ENCODE measurements at places on chromosomes 6 and 20.
A peak's percentile ranks its signal among the peaks of the same experiment; 100 is the strongest.

- DNase-seq: no peak
Measured at GRCh38 chr6:13548500-13549210, 25.7 kb upstream of the SIRT5 start.

DNA sequence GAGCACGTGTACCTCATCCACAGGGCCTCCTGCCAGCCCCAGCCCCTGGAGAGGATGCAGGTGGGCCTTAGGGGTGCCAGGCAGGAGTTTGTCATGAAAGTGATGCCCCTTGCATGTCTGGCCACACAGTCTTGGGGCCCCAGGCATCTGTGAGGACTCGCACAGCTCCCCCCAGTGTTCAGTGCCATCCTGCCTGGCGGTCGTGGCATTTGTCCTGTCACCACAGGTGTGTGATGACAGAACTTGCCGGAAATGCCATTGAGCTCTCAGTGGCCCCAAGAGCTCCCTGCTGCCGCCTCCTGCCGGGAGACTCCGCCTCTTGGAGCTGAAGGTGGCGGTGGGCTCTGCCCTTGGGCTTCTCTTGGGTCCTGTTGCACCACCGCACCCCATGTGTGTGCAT is 30.6 kb upstream of the ADRM1 start:
- no peak for DNase-seq

GRCh38 chr20:41617059-41617901 is 897 bp downstream of the CHD6 start:
- peak; percentile 13 for DNase-seq

DNA sequence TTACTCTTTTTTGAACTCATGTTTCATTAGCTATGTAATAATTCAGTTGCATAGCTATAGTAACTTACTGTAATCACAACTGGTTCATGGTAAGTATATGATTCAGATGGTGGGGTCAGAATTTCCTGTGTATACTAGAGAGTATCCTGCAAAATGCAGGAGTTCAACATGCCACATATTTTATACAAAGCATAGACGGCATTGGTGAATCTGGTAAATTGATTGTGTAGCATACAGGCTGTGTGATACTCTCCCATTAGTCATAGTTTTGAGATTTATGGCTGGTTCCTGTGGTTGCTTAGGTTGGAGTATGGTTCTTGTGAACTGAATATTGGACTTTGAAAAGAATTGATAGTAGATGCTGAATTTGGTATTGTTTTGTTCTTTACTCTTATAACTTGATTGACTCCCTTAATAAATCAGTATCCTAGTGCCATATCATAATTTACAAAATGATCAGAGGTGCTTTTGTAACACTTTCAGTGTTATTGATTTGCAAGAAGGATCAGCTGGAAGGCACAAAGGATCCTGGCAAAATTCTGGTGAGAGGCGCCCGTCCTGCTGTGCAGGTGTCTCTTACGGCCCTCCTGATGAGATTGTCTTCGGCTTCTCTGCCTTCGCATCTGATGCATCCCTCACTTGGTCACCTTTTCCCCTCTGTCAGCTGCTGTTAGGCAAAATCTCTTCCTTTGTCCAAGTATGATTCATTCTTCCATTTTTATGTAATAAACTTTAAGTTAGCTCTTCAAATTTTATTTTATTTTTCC is 22.6 kb downstream of the SNX9 start:
- DNase-seq: no peak

- DNase-seq: no peak
Measured at GRCh38 chr20:40763646-40764295, 74.7 kb upstream of the MAFB start.

GRCh38 chr20:4708856-4709255 is 12.9 kb upstream of the PRND start:
- DNase-seq: no peak

- DNase-seq: no peak
Measured at GRCh38 chr6:158645064-158646022, 800 bp upstream of the DYNLT1 start.

GRCh38 chr6:22357724-22358189 is 60.9 kb upstream of the PRL start:
- no peak for DNase-seq

- DNase-seq: no peak
Measured at GRCh38 chr6:49939993-49940498, 23.9 kb downstream of the DEFB114 start.

- no peak for DNase-seq
Measured at GRCh38 chr6:113650610-113650979, 206.6 kb upstream of the MARCKS start.

- no peak for DNase-seq
Measured at GRCh38 chr6:44831002-44831610, 443.6 kb downstream of the CDC5L start.

- DNase-seq: peak; percentile 22
Measured at GRCh38 chr20:52191916-52192718, 538 bp upstream of the ZFP64 start.

DNA sequence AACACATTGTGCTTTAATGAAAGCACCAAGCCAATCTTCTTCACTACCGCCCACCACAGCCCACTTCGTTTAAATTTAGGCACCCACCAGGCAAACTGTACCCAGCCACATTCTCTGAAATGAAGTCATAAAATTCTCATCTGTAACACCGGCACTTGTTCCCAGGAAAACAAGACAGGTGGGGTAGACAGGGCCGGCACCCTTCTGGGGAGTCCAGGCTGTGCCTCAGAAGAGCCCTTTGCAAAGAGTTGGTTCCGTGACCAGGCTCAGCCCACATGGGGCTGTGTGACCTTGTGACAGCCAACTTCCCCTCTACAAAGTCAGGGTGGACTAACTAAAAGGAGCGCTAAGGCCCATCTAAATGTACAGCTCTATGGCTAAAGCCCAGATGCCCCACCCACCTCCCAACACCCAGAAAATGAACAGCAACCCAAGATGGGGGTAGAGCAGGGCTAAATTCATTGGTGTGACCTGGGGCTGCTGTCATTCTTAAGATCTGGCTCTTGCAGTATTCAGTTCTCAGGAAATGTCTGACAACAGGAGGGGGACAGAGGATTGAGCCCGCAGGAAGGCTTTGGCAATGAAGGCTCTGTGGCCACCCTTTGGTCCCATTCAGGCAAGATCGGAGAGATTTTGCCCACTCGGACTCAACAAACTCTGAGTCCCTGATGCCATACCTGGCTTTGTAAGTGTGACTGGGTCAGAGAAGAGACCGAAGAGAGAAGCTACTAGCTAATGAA is 56.7 kb downstream of the TRERF1 start:
- no peak for DNase-seq

- DNase-seq: no peak
Measured at GRCh38 chr20:46814366-46815232, 80.0 kb upstream of the EYA2 start.

DNA sequence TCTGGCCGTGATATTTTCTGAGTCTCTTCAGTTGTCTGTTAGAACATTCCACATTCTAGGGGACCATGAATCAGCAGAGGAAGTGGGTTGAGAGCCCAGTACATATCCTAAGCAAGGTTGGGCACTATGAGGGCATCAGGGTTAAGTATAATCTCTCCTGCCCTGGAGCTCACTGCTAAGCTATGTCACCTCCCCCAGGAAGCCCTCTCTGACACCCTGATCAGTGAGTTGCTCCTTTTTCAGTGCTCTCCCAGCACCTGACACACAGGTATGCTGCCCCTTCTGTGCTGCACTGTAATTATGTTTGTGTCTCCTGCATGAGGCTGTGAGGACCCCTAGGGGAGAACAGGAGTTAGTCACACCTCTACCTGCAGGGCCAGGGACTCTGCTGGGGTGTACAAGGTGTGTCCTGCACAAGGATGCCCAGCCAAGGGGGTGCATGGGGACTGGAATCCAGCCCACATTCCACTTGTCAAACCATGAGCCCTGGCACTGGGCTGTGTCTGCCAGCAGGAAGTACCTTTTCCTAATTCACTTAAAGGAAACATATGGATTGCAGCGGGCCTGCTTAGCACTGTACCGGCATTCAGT is 3.9 kb downstream of the RAB44 start:
- no peak for DNase-seq

- no peak for DNase-seq
Measured at GRCh38 chr6:25486550-25486949, 165.5 kb upstream of the SCGN start.

GRCh38 chr20:3296261-3297078 is 57.5 kb upstream of the SLC4A11 start:
- DNase-seq: no peak

DNA sequence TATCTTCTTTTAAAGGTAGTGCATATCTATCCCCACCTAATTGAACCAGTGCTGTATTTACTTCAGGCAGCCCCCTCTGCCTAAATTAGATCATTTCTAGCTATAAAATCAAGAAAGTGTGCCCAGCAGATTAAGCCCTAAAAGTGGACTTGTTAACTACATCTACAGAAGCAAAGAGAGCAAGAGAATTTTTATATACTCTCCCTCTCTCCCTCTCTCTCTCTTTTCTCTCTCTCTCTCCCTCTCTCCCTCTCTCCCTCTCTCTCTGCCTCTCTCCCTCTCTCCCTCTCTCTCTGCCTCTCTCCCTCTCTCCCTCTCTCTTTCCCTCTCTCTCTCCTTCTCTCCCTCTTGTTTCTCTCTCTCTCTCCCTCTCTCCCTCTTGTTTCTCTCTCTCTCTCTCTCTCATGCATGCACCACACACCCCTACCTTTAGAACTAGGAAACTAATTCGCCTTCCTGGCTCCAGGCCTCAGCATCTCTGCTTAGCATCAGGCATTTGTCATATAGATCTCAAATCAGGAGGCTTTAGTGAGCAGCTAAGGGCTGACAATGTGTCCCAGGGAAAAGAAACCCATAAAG is 71.4 kb downstream of the FOXA2 start:
- DNase-seq: no peak

- no peak for DNase-seq
Measured at GRCh38 chr20:19210391-19211155, 1.9 kb upstream of the SLC24A3 start.

- DNase-seq: no peak
Measured at GRCh38 chr6:149003560-149003959, 256.7 kb downstream of the UST start.

GRCh38 chr6:72619883-72620696 is 1.8 kb upstream of the KCNQ5 start:
- DNase-seq: peak; percentile 70

- no peak for DNase-seq
Measured at GRCh38 chr20:4041748-4042411, 26.5 kb upstream of the RNF24 start.

GRCh38 chr20:63404129-63405085 is 43.3 kb upstream of the CHRNA4 start:
- no peak for DNase-seq

GRCh38 chr6:137000825-137001224 is 43.9 kb downstream of the IL20RA start:
- no peak for DNase-seq

- DNase-seq: no peak
Measured at GRCh38 chr20:62089393-62089792, 23.7 kb upstream of the TAF4 start.

DNA sequence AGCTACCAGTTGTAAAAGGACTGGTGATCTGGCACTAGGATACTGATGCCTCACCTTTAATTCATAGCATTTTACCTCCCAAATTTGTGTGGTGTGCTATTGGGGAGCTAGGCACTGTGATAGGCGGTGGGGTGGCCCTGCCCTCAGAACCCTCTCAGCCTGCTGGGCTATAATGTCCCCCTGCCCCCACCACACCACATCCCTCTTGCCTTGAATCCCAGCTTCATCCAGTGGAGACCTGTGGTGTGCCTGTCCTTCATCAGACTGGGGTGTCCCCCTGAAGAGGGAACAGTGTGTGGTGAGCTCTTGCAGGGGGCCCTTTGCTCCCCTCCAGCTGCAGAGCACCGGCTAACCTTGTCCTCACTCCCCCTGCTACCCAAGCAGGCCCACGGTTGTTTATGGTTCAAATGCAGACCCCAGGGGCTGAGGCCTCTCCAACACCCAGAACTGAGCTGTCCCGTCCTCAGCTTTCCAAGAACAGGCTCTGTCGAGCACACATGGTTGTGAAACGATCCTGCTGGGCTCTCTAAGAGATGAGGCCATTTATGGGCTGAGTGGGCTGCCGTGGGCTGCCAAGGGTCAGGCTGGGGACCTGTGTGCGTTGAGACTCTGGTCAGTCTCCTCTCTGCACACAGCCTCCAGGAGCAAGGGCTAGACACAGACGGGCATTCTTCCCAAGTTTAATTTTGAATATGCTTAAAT is 26.9 kb upstream of the VEGFA start:
- DNase-seq: no peak

GRCh38 chr20:58753922-58754551 is 61.4 kb downstream of the NPEPL1 start:
- DNase-seq: no peak

DNA sequence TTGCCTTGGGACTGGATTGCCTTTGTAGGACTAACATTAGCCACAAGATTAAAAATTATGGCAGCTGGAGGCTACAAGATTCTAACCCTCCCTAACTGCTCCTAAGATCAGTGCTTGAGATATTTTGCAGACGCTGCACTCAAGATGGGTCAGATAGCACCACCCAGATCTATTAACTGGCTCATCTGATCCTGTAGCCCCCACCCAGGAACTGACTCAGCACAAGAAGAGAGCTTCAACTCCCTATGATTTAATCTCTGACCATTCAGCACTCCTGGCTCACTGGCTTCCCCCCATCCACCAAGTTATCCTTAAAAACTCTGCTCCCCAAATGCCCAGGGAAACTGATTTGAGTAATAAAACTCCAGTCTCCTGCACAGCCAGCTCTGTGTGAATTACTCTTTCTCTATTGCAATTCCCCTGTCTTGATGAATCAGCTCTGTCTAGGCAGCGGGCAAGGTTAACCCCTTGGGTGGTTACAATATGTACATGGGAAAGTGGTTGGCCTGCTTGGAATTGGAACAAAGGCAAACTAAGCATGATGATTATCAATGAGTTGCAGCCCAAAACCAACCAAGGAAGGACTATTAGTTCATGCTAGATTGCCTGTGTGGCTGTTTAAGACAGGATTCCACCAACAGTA is 111.3 kb downstream of the OR2B2 start:
- DNase-seq: no peak

DNA sequence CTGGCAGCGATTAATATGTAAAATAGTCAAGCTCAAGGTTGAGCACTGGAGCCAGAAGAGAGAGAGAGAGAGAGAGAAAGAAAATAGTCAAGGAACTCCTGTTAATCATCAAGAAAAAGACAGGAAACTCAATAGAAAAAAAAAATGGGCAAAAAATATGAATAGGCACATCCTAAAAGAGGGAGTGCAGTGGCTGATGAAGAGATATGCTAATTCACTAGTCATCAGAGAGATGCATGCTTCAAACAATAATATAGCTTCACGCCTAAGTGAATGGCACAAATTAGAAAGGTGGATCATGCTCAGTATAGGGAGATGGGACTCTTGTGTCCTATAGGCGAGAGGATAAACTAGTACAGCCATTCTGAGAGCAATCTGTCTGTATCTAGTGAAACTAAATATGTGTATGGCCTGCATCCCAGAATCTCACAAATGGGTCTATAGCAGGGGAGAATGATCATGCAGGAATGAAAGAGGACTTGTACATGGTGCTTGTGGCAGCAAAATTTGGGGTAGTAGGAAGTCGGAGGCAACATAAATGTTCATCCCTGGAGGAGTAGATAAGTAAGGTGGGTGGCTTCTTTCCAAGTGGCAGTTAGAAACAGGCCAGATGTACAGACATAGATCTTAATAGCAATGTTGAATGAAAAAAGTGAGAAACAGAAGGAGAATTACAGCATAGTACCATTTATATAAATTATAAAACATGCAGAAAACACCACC is 176.8 kb downstream of the VEGFA start:
- DNase-seq: no peak
